ENCODE measurements at places on chromosomes 11 and 22.

DNA sequence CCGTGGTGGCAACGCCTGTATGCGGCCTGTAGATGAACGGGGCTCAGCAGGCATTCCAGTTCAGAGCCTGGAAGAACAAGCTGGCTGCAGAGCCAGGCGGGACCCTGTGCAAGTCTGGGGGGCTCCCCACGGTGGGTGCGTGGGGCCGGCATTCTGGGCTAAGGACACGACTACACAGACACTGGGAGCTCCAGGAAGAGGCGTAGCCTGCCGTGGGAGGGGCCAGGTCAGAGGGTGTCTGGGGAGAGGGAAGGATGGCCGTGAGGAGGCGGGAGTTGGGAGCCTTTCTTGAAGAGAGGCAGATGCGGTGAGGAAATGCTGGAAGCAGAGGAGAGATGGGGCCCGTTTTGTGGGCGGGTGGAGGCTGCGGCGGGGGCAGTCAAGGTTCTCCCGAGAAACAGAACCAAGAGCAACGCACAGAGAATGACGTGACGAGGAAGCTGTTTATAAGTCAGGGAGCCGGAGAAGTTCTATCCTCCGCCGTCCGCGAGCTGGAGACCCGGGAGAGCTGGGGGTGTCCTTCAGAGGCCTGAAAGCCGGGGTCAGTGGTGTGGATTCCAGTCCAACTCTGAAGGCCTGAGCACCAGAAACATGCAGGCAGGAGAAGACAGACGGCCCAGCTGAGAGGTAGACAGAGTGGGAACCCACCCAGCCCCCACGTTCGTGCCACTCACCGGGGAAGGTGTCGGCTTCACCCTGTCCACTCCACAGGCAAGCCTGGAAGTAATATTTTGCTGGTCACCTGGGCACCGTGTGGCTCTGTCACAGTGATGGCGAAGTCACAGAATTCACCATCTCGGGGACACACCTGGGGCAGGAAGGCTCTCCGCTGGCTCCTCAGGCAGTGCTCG is 529.6 kb downstream of the BRD1 start:
- no peak for ATAC-seq

DNA sequence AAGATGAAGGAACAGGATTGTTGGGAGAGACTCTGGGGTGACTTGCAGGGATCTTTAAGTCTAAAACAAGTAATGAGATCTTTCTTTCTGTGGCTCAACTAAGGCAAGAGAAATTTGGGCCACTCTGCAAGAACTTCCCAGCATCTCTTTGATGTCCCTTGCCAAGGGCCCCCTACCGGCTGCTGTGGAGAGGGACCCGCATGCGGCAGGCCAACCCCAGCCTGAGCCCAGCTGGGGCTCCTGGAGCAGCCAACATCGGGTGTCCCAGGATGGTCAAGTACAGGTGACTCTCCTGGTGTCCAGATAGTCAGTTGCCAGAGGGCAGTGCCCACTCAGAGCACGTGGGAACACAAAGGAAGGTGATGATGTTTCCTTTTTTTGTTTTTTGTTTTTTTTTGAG is 363.2 kb downstream of the TBC1D22A start:
- no peak for ATAC-seq

GRCh38 chr11:34864424-34864823 is 51.8 kb downstream of the APIP start:
- ATAC-seq = no peak

DNA sequence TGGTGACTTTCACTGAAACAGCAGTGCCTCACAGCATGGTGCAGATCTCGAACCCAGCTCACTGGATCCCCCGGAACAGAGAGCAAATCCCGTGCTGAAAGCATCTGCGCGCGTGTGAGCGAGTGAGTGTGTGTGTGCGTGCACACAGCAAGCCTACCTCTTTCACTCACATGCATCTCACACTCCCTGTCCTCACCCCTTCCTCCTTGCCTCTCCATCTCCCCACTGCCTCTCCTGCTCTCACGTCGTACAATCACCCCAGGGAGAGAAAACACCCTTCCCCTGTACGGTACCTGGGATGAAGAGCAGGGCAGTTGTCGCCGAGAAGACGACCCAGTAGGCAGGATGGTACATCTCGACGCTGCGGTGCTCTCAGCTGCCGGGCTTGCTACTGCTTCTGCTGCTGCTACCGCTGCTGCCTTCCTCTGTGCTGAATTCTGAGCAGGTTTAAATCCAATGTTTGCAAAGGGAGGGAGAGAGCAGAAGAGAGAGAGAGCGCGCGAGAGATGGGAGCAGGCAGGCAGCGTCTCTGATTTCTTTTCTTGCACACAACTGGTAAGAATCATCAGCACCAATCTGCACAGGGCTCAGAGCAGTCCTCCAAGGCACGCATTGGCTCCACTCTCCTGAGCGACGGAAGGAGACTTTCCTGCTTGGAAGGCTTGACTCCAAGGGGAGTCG is at the start of gene OPCML:
TSS of gene OPCML (minus strand) at position 531 of the 681 bp plus-strand sequence.
- no peak for ATAC-seq

DNA sequence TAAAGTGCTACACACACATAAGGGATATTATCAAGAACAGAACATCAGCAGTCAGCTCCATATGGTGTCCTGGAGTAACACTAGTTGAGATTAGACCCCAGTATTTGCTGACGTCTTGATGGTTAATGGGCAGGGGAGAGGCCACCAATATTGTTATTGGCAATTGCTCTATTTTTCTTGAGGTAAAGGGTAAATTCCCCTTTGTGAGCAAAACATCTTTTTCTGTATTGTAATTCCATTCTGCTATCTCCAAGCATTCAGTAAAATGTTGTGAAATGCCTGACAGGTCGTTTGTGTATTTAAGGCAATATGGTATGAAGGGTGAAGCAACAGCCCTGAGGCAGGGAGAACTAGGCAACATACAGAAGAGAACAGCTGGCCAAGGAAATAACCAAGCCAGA is 21.9 kb downstream of the PC start:
- ATAC-seq = peak; percentile 69

DNA sequence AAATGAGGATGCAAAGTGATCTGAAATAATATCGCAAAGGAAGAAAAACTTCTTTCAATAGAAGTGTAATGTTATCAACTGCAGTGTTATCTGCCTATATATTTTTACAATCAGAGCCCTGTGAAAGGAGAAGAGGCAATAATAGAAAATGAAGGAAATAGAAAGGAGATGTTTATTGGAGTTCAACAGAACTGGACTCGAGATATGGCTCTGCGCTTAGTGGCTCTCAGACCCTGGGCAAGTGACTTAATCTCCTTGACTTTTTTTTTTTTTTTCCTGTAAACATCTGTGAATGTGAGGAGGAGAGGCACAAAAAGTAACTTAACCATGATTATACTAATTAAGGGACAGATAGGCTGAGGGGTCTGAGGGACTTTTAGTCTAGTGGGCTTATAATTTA is 18.9 kb downstream of the CNTF start:
- no peak for ATAC-seq

DNA sequence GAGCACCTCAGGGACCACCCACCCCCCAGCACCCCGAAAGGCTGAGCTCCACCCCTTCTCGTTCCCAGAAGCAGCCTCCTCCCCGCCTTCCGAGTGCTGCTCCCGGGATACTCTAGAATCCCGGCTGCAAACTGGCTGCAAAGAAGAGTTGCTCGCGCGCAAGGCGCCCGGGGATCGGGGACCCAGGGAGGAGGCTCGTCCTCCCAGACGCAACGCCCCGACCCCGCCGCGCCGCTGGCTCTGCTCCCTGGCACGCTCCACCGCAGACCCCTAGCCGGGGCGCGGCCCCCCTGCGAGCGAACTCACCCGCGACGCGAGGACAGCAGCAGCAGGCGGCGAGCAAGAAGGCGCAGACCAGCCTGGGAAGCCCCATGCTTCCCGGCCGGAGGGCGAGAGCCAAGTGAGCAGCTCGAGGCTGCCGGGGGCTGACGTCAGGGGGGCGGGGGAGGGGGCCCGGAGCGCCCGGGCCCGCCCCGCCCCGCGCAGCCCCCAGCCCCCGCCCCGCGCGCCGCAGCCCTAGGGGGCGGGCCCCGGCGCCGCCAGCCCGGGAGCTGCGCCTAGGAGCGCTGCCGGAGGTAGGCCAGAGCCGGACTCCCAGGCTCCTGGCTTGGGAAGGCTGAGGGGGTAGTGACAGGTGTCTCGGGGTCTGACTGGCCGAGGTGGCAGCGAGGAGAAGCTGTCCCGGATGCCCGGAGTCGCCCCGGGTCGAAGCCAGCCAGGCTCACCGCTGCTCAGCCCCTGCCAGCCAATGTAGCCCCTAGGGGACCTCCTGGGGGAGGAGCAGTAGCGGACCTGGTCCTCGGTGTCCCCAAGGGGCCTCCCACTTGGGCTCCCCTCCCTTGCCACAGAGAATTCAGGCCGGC is at the start of gene MCAM:
TSS of gene MCAM (minus strand) at position 402 of the 863 bp plus-strand sequence. CDS start at position 373, 29 bp downstream.
- ATAC-seq = peak; percentile 13

DNA sequence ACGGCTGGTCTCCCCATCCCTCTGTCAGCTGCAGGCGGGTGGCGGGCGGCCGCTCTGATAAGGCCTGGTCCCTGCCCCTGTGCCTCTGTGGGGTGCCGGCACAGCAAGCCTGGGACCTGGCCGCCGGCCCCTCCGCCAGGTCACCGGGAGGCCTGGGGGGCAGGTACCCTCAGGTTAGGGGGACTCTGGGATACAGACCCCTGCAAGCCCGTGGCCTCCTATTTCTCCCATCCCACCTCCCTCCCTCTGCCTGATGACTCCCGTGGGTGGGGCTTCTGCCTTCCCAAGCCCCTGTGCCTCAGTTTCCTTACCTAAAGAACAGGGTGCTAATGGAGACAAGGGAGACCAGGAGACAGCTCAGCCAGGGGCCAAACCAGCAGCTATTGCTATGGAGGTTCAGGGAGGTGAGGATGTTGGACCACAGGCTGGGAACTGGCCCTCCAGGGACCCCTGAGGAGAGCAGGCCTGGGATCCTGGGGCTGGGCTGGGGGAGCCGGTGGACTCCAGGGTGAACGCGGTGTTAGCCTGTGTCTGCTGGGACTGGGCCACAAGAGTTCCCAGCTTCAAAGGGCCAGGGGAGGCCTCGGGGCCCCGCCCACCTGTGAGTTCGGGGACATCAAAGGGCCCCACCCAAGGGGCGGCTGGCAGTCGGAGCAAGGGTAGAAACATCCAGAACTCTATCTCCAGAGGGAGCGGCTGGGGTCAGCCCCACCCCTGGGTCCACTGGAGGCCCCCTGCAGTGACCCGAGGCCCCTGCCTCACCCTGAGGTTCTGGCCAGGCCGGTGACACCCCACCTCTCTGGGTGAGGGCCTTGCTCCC is 32.0 kb upstream of the TH start:
- ATAC-seq = no peak
